Panc1 (cell line): ENCODE measurements at places on chromosomes 6 and 20.

- no peak for DNase-seq
Observed at GRCh38 chr20:5196149-5196548, 69.3 kb downstream of the CDS2 start.

GRCh38 chr6:130033949-130034348, 15.6 kb downstream of the L3MBTL3 start:
- DNase-seq, result no peak

DNA sequence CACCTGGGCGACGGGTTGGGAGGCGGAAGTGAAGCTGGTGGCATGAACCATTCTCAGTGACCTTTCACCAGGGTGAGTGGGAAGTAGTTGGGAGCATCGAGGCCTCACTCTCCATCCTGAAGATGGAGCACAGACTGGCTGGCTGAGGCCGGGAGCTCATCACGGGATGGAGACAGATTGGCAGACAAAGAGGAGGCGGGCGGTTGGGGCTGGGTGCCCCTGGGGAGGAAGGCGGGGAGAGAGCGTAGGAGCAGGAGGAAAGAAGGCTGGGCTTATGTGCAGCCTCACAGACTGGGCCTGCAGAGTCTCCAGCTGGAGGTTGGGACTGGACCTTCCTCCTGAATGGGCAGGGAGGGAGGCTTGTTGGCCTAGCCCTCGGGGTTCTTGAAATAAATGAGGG, 44.2 kb upstream of the SCRT2 start:
- DNase-seq, result no peak

DNA sequence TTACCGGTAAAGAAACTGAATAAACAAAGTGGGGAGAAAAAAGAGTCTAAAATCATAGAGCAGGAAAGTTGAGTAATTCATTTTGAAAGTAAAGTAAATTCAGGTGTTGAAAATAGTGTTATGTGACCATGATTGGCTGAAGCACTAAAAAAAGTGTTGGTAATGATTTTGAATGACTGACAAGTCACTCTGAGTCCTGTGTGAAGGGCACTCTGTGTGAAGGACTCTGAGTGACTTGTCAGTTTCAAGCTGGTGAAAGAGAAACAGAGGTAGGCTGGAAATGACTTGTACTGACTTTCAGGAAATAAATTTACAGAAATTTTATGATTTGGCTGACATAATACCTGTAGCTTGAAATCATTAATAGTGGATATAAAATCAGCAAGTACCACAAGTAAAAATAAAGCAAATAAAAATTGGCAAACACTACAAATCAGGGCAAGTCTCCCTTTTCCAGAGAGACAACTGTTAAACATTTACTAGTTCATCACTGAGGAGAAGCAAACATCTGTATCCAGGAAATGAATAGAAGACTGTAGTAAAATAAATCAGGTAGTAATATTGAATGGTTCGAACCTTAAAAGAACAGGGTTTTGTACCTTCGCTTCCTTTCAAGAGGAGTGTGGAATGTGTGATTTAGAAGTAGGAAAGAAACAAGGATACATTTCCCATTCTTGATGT, 630.6 kb downstream of the GRIK2 start:
- no peak for DNase-seq

- DNase-seq, result no peak
Observed at GRCh38 chr6:158771399-158772152, 47.6 kb downstream of the EZR start.

GRCh38 chr20:2596673-2597279, 55.7 kb upstream of the NOP56 start:
- no peak for DNase-seq

GRCh38 chr6:132392270-132392646, 9.0 kb downstream of the MOXD1 start:
- no peak for DNase-seq

DNA sequence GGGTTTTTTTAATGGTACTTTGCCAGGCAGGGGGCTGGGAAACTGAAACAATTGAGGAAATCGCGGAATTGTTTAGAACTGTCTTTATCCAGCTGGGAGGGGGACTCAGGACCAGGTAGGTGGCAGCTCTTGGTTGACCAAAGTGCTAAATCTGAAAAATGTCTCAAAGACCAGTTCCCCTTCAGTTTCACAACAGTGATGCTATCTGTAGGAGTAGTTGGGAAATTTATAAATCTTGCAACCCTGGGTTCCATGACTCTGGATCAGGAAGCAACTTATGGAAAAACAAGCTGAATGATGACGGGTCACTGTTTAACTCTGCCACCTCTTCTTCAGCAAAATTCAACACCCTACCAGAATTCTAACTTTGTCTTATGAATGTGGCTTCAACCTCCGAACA, 99.7 kb downstream of the FAM50B start:
- no peak for DNase-seq
